ENCODE measurements at places on chromosomes 16 and 17. TPM values are rescaled to one million over a fixed set of nuclear protein-coding genes. Genes with fewer than 3 reads are reported as not detected.

DNA sequence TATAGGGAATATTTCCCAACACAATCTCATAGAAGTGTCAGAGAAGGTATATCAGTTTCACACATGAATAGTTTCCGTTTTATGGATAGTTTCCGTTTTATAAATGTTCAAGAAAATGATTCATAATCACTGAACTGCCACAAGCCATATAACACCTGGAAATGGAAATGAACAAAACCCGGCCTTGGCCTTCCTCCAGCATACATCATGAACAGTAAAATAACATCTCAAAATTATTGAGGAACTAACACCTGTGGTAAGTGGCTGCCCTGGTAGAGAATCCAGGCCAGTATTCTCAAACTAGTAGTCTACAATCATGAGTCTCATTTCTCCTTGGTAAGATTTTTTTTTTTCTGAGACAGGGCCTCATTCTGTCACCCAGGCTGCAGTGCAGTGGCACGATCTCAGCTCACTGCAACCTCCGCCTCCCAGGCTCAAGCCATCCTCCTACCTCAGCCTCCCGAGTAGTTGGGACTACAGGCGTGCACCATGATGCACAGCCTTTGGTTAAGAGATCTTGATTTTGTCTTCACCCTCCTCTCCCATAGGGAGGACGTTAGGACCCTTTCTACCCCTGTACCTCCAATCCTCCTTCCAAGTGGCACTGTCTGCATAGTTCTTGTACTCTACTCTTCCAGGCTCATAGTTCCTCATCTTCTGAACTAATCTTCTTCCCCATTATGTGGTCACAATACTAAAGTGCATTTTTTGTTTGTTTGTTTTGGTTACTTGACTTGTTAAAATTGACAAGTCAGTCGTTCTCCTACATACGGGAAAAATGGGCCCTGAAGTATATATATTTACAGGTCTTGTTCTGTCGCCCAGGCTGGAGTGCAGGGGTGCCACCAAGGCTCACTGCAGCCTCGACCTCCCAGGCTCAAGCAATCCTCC, 15.0 kb upstream of the RGS9 start:
- H3K36me3 ChIP-seq, result no peaks in the 10 kb centered on the region
- no peaks in the 10 kb centered on the region for H3K4me1 ChIP-seq
- no peaks in the 10 kb centered on the region for H3K27me3 ChIP-seq
- DNase-seq, result no peak
- H3K4me3 ChIP-seq, result no peak overlapping the region

The ABCA3 gene
- 607 TPM for total RNA-seq

- H3K4me1 ChIP-seq, result no peaks in the 10 kb centered on the region
- H3K4me3 ChIP-seq, result no peak overlapping the region
- no peak for DNase-seq
- no peak overlapping the region for H3K27ac ChIP-seq
Measured at GRCh38 chr16:65722429-65722828, 600.6 kb upstream of the CDH11 start.

The ITGB4 gene
- 11.1 TPM for total RNA-seq

The KIF2B gene
- not detected for total RNA-seq

The CD79B gene
- 5.6 TPM for total RNA-seq

The SLC52A1 gene
- total RNA-seq, result 0.54 TPM

DNA sequence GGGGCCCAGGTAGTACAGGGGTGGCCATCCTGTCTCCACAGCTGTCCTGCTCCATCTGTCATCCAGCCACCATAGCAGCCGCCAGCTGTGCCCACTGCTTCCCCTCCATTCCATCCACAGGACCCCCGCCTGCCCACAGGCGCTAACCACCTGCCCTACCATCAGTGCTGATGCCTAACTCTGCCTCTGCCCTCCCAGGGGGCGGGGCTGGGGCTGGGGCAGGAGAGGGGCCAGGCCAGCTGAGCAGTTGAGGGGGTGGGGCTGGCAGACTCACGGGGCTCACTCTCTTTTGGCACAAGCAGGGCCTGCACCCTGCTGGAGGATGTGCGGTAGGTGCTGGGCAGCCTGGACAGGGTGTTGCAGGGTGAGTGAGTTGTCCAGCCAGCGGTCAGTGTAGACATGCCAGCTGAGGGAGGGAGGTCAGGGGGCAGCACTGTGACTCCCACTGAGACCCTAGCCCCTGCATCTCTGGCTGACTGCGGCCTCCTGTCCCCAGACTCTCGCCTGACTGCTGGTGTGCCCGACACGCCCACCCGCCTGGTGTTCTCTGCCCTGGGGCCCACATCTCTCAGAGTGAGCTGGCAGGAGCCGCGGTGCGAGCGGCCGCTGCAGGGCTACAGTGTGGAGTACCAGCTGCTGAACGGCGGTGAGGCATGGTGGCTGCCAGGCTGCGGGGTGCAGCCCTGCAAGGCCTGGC, 9.6 kb downstream of the GALK1 start:
- H3K27ac ChIP-seq, result no peak overlapping the region
- no peak overlapping the region for H3K4me3 ChIP-seq
- H3K27me3 ChIP-seq, result no peaks in the 10 kb centered on the region
- no peaks in the 10 kb centered on the region for H3K36me3 ChIP-seq

DNA sequence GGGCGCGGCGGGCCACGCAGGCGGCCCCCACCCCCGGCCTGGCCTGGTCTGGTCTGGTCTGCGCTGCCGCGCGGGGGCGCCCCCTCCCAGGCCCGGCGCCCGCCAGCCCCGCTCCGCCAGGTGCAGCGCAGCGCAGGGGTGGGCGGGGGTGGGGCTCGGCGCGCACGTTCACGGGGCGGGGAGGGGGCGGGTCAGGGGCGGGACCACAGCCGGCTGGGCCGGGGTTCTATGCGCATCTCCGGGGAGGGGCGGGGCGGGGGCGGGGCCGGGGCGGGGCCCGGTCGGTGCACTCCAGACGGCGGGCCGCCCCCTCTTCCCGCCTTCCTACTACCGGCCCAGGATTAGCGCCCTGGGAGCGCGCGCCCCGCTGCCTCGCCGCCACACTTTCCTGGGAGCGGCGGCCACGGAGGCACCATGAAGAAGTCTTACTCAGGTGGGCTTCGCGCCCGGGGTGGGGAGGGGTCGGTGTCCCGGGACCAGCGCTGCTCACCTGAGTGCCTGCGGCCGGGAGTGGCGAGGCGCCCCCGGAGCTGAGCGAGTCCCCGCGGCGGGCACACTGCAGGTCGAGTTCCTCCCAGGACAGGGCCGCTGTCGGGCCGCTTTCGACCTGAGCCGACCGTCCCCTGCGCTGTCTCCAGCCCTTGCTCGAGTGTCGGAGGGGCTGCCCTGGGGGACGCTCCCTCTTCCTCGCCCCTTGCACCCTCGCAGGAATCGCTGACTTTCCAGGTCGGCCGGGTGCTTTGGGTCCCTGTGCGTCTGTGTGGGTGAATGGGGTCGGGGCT, 140.5 kb downstream of the SEC14L1 start:
- H3K27ac ChIP-seq, result peak overlapping the region; percentile 54
- H3K36me3 ChIP-seq, result no peaks in the 10 kb centered on the region
- peaks cover 18% of the 10 kb centered on the region for H3K27me3 ChIP-seq
- H3K4me1 ChIP-seq, result peaks cover 12% of the 10 kb centered on the region
- peak; percentile 60 for DNase-seq

GRCh38 chr17:64282753-64283080, 19.7 kb upstream of the TEX2 start:
- no peak overlapping the region for H3K4me3 ChIP-seq
- DNase-seq, result peak; percentile 45
- H3K36me3 ChIP-seq, result no peaks in the 10 kb centered on the region
- H3K27ac ChIP-seq, result no peak overlapping the region

DNA sequence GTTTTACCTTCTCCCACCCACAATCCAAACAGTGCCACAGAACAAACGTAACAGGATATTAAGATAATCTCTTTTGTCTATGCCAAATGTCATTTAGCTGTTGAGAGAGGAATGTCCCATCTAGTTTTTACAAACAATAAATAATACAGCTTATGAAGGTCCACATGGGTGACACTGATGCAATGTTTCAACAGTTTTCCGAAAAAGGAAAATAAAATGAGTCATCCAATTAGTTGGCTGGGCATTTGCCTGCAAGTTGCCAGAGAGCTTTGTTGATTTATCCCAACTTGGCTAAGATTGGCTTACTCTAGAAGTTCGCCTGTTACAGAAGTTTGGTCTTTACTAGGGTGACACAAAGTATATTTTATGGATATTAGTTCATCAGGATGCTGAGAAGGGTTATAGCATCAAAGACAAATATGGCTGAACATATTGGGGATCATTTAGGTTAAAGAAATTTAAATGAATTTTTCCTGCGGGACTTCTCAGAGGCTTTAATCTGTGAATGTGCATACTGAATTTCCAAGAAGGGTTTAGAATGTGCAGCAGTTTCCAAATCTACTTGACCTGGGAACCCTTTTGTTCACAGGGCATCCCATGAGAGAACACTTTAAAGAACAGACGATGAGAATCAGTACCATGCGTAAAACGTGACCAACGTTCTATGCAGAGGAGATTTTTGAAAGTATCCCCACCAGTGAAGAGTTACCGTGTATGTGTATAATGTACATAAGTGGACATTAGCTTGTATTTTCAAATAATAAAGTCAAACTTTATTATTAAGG, 73.1 kb downstream of the CDH13 start:
- H3K27me3 ChIP-seq, result peaks cover 5% of the 10 kb centered on the region
- DNase-seq, result no peak
- H3K4me3 ChIP-seq, result no peak overlapping the region
- H3K27ac ChIP-seq, result peak overlapping the region; percentile 93

GRCh38 chr17:7043182-7043496, 753 bp downstream of the SLC16A11 start:
- H3K27me3 ChIP-seq, result peaks cover 36% of the 10 kb centered on the region
- no peak for DNase-seq
- no peaks in the 10 kb centered on the region for H3K36me3 ChIP-seq
- peak overlapping the region; percentile 76 for H3K27ac ChIP-seq
- H3K4me1 ChIP-seq, result peaks cover 8% of the 10 kb centered on the region

- H3K4me1 ChIP-seq, result peaks cover 3% of the 10 kb centered on the region
- no peak overlapping the region for H3K27ac ChIP-seq
- DNase-seq, result no peak
Measured at GRCh38 chr17:44061446-44061845, 5.0 kb downstream of the LSM12 start.

All from lung (tissue), 17 donors.